ENCODE measurements at places on chromosomes 3 and 15.

- no peak for DNase-seq
These were observed 812.3 kb downstream of the NSUN3 start for GRCh38 chr3:94875149-94875548.

DNA sequence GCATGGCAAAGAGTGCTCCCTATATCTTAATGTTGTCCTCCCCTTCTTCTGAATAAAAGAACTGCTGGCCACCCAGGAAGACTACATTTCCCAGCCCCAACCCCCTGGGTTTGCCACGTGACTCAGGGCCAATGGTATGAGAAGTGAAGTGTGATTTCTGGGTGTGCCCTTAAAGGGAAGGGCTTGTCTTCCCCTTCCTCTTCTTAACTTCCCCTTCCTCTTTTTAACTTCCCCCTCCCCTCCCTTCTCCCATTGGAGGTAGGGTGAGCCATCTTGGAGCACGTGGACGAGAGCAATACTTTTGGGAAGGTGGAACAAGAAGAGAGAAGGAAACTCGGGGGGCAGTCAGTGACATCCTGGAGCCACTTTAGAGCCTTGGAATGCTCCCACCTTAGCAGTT lies 6.8 kb upstream of the KBTBD12 start:
- no peak for DNase-seq

GRCh38 chr3:138009476-138010272 lies at the start of gene CLDN18:
TSS of gene CLDN18 (plus strand) at chr3:138010165. CDS start at chr3:138010226, 61 bp downstream.
- no peak for DNase-seq

DNA sequence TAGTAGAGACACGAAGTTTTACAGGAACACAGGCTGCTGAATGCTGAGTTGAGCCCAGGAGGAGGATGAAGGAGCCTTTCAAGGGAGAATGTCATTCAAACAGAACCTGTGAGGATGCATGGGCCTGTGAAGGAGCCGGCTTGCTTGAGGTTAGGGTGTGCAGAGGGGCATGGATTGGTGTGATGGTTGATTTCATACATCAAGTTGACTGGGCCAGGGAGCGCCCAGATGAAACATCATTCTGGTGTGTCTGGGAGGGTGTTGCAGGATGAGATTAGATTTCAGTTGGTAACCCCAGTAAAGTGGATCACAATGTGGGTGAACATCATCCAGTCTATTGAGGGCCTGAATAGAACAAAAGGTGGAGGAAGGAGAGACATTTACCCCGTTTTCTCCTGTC lies 243.6 kb downstream of the EDEM1 start:
- DNase-seq, result no peak

DNA sequence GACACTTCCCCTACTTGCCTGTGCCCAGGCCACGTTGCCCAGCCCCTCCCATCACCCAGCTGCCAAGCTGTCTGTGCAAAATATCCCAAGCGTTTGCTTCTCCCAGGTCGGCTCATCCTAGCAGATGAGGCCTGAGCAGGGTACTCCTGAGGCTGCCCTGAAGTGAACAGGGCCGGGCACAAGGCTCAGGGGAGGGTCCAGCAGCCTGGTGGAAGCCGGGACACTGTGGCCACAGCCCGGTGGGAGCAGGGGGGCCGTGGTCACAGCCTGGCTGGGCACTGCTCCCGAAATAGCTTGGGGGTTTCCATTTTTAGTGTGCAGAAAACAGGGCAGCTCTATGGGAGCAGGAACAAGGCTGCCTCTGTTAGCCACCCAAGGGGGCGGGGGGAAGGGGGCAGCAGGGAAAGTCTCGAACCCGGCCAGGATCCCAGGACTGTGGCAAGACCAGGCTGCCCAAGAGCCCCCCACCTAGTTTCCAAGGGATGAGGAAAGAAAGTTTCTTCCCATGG lies 3.4 kb downstream of the PLXNB1 start:
- no peak for DNase-seq

DNA sequence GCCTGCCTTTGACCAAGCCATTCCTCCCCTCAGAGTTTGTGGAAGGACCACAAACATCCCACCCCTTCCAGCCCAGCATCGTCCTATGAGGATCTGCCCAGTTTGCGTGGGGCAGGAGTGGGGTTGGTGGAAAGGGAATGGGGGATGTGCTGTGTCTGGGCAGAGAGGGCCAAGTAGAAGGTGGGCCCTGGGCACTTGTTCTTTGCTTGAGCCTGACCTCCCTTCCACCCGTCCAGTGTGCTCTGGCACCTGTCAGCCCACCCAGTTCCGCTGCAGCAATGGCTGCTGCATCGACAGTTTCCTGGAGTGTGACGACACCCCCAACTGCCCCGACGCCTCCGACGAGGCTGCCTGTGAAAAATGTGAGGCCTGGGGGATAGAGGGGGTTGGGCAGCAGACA lies 10.3 kb downstream of the SPINT1 start:
- DNase-seq, result no peak

- DNase-seq, result no peak
These were observed 20.5 kb upstream of the ANPEP start for GRCh38 chr15:89835176-89835564.

Data from fibroblast of skin of left quadriceps (primary cell).